ENCODE measurements at places on chromosomes 1 and 21.

- no peak for DNase-seq
Measured at GRCh38 chr1:242043165-242043564, 44.3 kb upstream of the MAP1LC3C start.

- DNase-seq, result no peak
Measured at GRCh38 chr1:173445164-173445563, 32.0 kb upstream of the PRDX6 start.

GRCh38 chr1:42737257-42737656, 2.8 kb downstream of the CLDN19 start:
- peak; percentile 68 for DNase-seq

DNA sequence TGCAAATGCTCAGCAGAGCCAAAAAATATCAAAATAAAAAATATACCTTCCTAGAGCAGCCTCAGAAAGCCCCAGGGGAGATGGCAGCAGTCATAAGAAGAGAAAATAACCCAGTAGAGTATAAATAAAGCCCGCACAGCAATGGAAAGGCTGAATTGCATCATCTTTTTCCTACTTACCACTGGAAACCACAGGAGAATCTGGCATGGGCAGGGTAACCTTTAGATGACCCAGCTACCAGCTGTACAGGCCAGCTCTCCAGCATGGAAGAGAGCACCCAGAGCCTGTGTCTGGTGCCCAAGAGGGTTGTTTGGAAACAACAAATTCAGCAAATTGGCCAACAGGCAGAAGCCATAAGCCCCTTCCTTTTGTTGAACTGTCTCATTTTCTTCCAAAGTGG, 253.1 kb downstream of the OMA1 start:
- no peak for DNase-seq

DNA sequence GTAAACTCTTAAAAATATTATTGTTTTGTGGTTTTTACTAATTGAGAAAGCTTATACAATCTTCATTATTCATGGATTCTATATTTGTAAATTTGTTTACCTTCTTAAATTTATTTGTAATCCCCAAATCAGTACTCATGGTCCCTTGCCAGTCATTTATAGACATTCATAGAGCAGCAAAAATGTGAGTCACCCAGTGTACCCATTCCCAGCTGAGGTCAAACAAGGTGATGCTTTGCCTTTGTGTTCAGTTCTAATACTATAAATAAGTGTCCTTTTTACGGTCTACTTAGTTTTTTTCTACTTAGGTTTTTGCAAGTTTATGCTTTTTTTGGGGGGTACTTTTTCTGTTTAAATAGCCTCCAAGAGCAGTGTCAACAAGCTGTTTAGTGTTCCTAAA, 36.1 kb downstream of the SORT1 start:
- DNase-seq, result no peak

GRCh38 chr1:240280560-240281322, 189.1 kb downstream of the FMN2 start:
- no peak for DNase-seq

All from cerebellum (tissue), 4 donors.